ENCODE measurements at places on chromosomes 16 and 17.

GRCh38 chr17:58192612-58193011 lies at the start of gene EPX:
Gene EPX (plus strand): TSS chr17:58192726. CDS start chr17:58192847, 121 bp downstream.
- DNase-seq = no peak

DNA sequence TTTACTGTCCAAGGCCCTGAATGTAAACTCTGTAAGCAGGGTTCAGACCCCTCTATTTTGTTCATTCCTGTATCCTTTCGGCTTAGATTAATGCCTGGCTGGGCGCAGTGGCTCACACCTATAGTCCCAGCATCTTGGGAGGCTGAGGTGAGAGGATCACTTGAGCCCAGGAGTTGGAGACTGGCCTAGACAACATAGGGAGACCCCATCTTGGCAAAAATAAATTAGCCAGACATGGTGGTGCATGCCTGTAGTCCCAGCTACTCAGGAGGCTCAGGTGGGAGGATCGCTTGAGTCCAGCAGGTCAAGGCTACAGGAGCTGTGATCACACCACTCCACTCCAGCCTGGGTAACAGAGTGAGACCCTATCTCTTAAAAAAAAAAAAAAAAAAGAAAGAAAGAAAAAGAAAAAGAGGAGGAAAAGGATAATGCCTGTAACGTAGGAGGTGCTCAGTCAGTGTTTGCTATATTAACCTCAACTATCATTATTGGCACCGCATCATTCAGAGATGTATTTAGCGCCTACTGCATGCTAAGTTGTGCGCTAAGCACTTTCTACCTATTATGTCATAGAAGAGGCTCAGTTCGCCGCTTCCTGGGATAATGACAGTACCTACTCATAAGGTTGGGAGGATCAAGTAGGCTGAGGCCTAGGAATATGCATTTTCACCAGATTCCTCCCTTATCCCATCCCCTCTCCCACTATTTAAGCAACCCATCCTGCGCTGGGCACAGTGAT lies 5.0 kb downstream of the SOCS1 start:
- DNase-seq = no peak

GRCh38 chr17:30981531-30982519 lies 11.0 kb downstream of the RNF135 start:
- DNase-seq = no peak

GRCh38 chr16:24944206-24944605 lies 71.0 kb downstream of the ARHGAP17 start:
- no peak for DNase-seq

GRCh38 chr16:24936151-24936550 lies 79.0 kb downstream of the ARHGAP17 start:
- DNase-seq = no peak

DNA sequence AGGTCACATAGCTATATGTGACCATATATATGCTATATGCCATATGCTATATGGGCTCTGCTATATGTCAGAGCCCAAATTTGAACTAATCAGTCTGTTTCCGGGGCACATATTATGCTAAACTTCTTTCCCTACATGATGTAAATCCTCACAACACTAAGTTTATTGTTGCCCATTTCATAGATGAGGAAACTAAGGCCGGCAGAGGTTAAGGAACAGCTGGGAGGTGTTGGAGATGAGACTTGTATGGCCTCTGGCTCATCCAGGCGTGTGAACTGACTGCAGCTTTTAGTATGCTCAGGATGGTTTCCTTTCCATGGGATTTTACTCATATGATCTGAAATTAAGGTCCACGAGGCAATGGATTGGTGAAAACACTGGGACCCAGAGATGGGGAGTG lies 17.5 kb upstream of the CNOT1 start:
- DNase-seq = no peak

GRCh38 chr17:45380991-45381390 lies 51.7 kb downstream of the ARHGAP27 start:
- no peak for DNase-seq

- DNase-seq = no peak
Observed at GRCh38 chr16:86512301-86512859, 2.1 kb downstream of the FOXF1 start.

DNA sequence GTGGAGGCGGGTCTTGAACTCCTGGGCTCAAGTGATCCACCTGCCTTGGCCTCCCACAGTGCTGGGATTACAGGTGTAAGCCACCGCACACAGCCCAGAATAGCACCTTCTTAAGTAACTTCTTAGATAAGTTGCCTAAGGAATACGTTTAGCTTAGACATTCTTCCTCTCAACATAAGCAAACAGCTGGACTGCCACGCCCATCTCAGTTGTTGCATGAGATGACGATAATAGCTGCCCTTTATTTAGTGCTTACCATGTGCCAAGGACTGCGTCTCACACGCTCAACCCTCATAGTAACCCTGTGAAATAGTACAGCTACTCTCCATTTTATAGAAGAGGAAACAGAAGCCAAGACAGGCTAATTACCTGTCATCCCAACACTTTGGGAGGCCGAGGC lies 11.8 kb downstream of the HASPIN start:
- no peak for DNase-seq

DNA sequence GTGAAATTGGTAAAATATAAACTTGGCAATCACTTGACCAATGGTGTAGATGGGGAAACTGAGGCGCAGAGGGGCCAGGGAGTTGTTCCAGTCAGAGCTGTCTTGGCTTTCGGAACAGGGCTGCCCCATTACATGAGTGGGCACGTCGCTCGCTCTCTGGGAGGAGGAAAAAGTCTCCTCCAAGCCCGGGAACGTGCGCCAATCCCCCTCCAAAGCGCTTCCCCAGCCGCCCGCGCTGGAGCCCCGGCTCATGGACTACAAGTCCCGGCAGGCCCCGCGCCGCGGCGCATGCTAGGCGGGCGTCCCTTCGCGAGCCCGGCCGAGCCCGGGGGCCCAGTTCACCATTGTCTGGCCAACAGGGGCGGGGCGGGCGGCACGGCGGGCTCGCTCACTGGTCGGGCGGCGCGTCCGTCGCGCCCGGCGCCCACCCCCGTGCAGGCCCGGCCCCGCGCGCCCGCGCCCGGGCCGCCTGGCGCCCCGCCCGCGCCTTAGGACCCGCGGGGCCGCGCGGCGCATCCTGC lies at the start of gene LLGL1:
LLGL1 (plus strand) TSS at position 515 of the 521 bp plus-strand sequence. CDS start 48 bp downstream, outside the sequence.
- peak; percentile 94 for DNase-seq

GRCh38 chr17:28328325-28328724 lies 6.9 kb downstream of the IFT20 start:
- DNase-seq = no peak

DNA sequence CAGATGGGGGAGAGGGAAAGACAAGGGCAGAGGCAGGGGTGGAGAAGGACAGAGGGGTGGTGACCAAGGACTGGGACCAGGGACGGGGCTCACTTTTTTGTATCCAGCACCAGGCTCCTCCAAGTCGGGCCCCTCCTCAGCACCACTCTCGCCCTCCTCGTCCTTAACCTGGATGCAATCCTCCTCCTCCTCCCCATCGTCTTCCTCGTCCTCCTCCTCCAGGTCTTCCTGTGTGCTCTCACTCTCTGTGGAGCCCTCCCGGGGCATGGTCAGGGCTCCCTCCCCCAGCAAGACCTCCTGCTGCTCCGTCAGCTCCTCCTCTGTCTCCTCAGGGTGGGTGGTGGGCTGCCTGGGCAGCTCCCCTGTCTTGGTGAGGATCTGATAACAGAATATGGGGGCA lies 16.8 kb downstream of the G6PC3 start:
- no peak for DNase-seq

DNA sequence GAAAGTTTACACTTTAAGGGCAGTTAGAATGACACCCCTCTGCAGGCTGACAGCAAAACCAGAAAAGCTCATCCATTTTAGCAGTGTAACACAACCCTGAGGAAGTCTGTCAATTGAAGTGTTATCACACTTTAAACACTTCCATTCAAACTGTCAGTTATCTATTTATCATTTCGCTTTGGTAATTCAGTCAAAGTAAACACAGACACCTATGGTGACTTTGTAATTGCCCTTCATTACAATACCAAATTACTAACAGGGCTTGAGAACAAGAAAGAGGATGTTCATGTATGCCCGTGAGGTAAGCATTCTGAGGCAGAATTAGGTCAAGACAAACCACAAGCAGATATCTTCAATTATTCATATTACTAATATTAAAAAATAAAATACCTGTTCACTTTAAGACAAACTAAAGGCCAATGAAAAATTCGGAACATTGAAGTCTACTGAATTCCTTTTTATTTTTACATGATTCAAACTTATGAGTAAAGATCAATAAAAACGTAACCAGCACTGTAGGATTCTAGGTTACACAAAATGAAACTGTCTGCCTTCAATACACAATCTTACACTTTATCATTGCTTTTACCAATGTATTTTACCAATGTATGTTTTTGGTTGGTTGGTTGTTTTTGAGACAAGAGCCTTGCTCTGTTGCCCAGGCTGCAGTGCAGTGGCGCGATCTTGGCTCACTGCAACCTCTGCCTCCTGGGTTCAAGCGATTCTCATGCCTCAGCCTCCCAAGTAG lies 57.1 kb downstream of the BRIP1 start:
- peak; percentile 25 for DNase-seq

- DNase-seq = no peak
Observed at GRCh38 chr17:80984749-80985148, 6.9 kb upstream of the CHMP6 start.

All from CD4-positive, alpha-beta T cell treated with Interleukin-17A for 1 hour (primary cell).